ENCODE measurements at places on chromosomes 5 and 9.

GRCh38 chr5:54761213-54761701 lies 224.1 kb downstream of the ESM1 start:
- no peak for DNase-seq

DNA sequence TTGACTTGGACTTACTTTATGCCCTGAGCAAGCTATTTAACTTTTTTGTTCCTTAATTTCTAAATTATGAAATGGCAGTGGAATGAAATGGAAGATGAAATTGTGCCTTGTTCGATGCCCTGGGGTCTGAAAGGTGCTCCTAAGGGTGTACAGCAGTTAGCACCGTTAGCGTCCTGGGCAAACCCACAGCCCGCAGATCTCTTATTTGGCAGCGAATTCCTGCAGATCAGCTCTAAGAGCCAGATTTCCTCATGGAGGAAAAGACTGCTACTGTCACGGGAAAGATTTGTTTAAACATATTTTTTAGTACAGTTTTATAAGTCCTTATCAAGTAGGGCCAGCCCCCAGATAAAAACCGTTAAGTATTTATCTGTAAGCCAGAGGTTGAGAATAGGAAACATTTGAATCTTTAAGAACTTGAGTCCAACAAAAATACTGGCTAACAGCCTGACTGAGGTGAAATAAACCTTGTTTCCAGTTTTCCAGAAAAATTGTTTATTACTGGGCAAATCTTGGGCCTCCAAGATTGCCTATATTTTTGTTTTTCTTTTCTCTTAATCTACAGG lies 216.5 kb upstream of the DMRT1 start:
- no peak for DNase-seq

GRCh38 chr9:81411961-81412360 lies 277.4 kb downstream of the TLE1 start:
- no peak for DNase-seq

- no peak for DNase-seq
These were observed 190.5 kb downstream of the AOPEP start for GRCh38 chr9:94916956-94917355.

DNA sequence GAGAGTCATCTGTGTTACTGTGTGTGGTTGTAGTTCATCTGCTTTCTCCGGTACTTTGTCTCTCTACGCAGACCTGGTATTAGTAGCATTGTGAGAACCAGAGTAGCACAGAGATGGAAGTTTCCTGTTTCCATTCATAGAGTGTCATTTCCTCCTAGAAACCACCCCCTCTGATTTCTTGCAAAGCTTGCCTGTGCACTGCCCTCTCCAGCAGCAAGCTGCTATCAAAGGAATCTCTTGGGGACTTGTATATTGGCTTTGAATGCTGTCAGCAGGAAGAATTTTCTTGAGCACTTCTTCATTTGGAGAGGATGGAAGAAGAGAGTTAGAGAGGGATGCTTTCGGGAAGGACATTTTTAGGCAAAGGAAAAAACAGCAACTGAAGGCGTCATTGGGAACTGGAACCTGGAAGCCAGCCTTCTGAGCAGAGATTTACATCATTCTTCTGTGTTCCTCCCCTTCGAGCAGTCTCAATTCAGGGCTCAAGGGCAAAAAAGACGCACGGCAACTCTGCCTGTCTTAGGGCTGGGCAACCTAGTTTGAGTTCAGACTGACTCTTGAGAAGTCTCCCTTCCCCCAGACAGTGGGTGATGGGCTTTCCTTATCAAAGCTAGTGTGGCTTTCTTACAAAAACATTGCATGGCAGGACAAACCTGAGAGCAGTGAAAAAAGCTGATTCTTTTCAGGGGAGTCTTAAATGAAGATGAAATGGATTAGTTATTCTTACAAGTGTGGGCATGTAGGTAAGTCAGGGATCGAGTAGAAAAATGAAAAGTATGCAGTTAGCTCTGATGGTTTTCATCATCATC lies 226.3 kb downstream of the AOPEP start:
- no peak for DNase-seq

DNA sequence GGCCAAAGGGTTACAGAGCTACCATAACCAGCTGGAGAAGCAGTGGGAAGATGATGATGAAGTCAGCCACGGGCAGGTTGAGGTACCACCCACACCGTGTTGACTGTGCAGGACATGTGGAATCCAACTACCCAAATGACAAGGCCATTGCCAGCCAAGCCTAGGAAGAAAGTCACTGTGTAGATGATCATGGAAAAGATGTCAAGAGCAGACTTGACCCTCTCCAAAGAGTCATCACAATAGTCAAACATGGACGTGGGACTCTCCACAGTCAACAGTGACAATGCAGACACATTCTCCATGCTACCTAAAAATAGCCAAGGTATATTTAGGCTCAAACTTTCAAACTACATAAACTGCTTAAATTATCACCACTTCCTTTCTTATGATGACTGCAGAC lies 20.9 kb upstream of the SPINK1 start:
- no peak for DNase-seq

Measured in stimulated activated CD4-positive, alpha-beta T cell treated with anti-CD3 and anti-CD28 coated beads, Interleukin-15, amount 100 ng/mL, for 1 hour (primary cell).